Esophagus muscularis mucosa (tissue), 4 donors: ENCODE measurements at places on chromosomes 6 and 20. TPM values are rescaled to one million over a fixed set of nuclear protein-coding genes. Genes with fewer than 3 reads are reported as not detected.

GRCh38 chr20:31712112-31712553 lies 10.5 kb downstream of the BCL2L1 start:
- DNase-seq, result no peak
- peak overlapping the region; percentile 93 for H3K27ac ChIP-seq
- peak overlapping the region; percentile 48 for H3K4me3 ChIP-seq
- H3K4me1 ChIP-seq, result peaks cover 99% of the 10 kb centered on the region

DNA sequence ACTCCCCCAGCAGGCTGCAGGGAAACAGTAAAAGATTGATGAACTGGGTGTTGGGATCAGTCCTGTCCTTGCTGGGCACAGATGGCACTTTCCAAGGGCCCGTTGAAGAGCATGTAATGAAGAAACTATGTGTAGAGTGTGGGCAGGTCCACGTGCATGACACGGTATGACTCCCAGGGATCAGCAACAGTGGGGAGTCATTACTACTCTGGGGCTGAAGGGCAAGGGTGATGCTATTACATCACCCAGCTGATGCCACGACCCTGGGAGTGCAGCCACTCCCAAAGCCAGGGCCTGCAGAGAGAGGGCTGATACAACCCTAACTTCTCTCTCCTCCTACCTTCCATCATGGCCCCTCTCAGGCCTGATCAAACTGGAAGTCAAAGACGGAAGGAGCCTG lies 20.1 kb downstream of the KCNK17 start:
- H3K4me3 ChIP-seq, result no peak overlapping the region
- H3K36me3 ChIP-seq, result no peaks in the 10 kb centered on the region
- no peak for DNase-seq
- no peak overlapping the region for H3K27ac ChIP-seq
- peaks cover 8% of the 10 kb centered on the region for H3K4me1 ChIP-seq
- peaks cover 9% of the 10 kb centered on the region for H3K27me3 ChIP-seq

Gene ALDH5A1
- total RNA-seq, result 3.3 TPM

Gene TSPO2
- total RNA-seq, result not detected

Gene TUBE1
- total RNA-seq, result 20.4 TPM

Gene NMBR
- not detected for total RNA-seq

GRCh38 chr6:138963531-138963930 lies 24.5 kb downstream of the REPS1 start:
- H3K27me3 ChIP-seq, result no peaks in the 10 kb centered on the region
- H3K4me3 ChIP-seq, result no peak overlapping the region
- no peak for DNase-seq
- no peak overlapping the region for H3K27ac ChIP-seq
- peaks cover 11% of the 10 kb centered on the region for H3K4me1 ChIP-seq

- no peak for DNase-seq
- no peak overlapping the region for H3K4me3 ChIP-seq
- no peaks in the 10 kb centered on the region for H3K27me3 ChIP-seq
- peaks cover 10% of the 10 kb centered on the region for H3K36me3 ChIP-seq
Measured at GRCh38 chr6:134028438-134028837, 24.0 kb downstream of the SLC2A12 start.

DNA sequence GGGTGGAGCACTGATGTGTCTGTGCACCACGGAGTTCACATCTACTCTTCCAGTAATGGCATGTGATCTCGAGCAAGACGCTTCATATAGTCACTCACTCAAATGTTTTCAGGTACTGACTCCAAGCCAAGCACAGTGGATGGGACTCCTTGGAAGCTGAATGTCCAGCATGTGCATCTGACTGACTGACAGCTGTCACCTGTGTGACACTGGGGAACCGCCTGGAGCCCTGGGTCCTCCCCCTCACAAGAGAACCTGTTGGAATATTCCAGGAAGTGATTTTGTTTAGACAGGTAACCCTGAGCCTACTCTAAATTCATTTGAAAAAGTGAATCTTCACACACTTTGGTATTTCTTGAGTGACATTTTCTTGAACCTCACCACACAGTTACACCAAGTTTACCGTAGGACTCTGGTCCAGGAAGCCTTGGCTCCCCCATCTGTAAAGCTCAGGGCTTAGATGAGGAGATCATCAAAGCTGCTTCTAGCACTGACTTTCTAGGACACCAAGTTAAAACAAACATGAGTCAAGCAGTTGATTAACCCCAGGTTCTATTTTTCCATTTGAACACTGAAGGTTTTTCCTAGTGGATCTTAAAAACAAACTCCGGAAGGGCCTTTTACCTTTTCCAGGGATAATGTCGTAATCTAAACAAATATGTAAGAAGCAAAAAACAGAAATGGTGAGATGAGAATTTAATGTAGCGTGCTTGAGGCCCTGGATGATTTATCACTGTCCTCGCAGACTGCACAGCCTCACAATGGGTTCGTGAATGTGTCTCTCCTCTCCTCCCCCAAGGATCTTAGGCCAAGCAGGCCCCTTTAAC lies 50.1 kb downstream of the EDN3 start:
- H3K27ac ChIP-seq, result no peak overlapping the region
- DNase-seq, result no peak
- no peak overlapping the region for H3K4me3 ChIP-seq
- no peaks in the 10 kb centered on the region for H3K4me1 ChIP-seq
- no peaks in the 10 kb centered on the region for H3K27me3 ChIP-seq

- H3K27ac ChIP-seq, result no peak overlapping the region
- no peak for DNase-seq
- H3K4me1 ChIP-seq, result no peaks in the 10 kb centered on the region
- H3K27me3 ChIP-seq, result no peaks in the 10 kb centered on the region
Measured at GRCh38 chr20:12482661-12483060, 526.1 kb upstream of the SPTLC3 start.

Gene GATA5
- total RNA-seq, result 0.46 TPM

Gene KHDC1L
- total RNA-seq, result 0.83 TPM

DNA sequence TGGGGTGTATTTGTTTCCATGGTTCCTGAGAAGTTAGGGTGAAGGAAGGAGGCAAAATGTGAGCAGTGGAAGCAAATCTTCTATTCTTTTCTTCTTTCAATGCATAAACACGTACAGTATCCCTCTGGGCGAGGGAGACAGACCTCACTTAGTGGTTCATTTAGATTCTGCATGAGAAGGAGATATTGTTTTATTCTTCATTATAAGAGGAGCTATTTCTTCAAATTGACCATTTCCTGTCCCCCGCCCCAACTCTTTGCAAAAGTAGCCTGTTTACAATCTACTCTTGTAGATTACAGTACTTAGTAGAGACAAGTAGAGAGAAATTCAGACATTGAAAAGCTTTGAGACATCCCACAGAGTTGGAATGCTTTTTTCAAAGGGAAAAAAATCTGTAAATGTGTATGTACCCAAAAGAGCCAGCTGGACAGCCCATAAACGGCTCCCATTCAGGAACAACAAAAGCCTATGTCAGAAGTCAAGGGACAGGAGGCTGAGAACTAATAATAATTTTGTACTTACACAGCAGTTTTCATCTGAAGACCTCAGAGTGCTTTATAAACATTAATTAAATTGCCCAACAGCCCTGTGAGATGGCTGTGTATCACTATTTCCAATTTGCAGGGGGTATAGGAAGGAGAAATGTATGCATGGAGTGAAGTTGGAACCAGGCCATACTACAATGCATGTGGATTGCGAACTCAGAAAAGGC lies 23.9 kb downstream of the CD83 start:
- DNase-seq, result no peak
- no peak overlapping the region for H3K27ac ChIP-seq
- H3K4me1 ChIP-seq, result peaks cover 15% of the 10 kb centered on the region
- H3K36me3 ChIP-seq, result no peaks in the 10 kb centered on the region

Gene MYBL2
- total RNA-seq, result 0.33 TPM

Gene LTB
- total RNA-seq, result 1.5 TPM

DNA sequence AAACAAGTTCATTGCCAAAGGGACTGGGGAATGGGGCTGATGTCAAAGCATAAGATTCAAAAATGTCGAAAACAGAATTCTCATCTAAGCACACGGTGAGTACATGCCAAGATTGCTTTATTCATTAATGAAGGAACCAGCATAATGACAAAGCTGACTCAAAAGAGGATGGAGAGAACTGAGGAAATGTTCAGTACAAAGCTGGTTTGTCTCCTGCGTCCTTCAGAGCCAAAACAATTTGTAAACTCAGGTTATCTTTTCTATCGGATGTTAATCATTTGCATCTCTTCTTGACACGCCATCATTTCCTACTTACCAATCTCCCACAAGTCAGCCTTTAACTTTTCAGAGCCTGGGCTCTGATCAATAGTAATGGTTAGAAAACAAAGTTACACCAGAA lies 195.6 kb upstream of the PMEPA1 start:
- H3K27me3 ChIP-seq, result no peaks in the 10 kb centered on the region
- no peak overlapping the region for H3K27ac ChIP-seq
- no peak for DNase-seq
- no peak overlapping the region for H3K4me3 ChIP-seq

DNA sequence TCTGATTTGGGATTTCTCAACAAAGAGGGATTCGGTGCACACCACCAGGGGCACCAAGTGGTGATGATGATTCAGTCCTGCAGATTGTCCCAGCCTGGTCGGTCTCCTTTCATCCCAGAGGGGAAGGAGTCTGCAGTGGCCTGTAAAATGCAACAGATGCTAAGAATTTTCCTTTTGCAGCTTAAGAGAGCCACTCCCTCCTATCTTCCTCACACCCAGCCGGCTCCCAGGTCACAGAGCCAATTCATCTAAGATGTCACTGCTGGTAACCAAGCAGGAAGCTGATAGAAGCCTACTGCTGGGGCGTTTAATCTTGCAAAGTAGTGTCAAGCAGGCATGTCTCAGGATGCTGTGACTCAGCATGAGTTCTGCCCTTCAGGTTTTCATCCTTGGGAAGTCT lies 203.8 kb upstream of the LRFN2 start:
- no peak overlapping the region for H3K4me3 ChIP-seq
- no peaks in the 10 kb centered on the region for H3K27me3 ChIP-seq
- no peak for DNase-seq
- peaks cover 4% of the 10 kb centered on the region for H3K4me1 ChIP-seq
- H3K36me3 ChIP-seq, result no peaks in the 10 kb centered on the region

DNA sequence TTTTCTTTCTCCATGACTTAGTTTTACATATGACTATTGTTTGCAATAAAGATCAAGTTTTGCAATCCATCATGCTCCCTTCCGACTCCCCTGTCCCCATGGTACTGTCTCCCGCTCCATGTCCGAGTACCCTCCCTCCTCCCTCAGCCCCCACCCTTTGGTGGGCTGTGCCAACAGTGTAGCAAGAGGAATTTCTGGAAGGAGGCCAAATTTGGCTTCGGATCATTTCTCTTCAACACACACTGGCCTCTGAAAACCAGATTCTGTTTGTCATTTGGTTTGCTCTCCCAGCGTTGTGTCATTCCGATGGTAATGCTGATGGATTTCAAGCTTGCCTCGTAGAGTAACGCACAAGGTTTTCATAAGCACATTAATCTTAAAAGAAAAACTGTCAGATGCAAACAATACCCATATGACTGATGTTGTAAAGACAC lies 22.9 kb upstream of the PAX1 start:
- no peak for DNase-seq
- H3K27me3 ChIP-seq, result no peaks in the 10 kb centered on the region
- no peaks in the 10 kb centered on the region for H3K36me3 ChIP-seq
- peaks cover 8% of the 10 kb centered on the region for H3K4me1 ChIP-seq
- no peak overlapping the region for H3K4me3 ChIP-seq

Gene ZNF322
- 15.8 TPM for total RNA-seq

DNA sequence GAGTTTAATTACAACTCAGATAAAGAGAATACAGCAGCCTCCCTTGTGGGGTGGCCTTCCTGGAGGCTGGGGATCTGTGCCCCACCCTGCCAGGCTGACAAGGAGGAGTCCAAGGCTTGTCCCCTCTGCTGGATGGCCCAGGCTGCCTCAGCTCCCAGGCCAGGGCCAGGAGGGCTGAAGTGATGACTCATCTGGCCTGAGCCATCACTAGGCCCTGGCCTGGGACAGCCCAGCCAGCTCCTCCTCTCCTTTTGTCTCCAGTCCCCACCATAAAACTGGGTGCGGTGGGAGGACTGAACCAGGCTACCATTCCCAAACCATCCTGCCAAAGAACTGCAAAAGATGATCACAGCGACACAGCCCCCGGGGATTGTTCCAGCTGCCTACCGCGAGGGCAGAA lies 15.0 kb downstream of the GRM4 start:
- no peak overlapping the region for H3K27ac ChIP-seq
- no peak for DNase-seq
- no peaks in the 10 kb centered on the region for H3K36me3 ChIP-seq
- peaks cover 78% of the 10 kb centered on the region for H3K27me3 ChIP-seq

DNA sequence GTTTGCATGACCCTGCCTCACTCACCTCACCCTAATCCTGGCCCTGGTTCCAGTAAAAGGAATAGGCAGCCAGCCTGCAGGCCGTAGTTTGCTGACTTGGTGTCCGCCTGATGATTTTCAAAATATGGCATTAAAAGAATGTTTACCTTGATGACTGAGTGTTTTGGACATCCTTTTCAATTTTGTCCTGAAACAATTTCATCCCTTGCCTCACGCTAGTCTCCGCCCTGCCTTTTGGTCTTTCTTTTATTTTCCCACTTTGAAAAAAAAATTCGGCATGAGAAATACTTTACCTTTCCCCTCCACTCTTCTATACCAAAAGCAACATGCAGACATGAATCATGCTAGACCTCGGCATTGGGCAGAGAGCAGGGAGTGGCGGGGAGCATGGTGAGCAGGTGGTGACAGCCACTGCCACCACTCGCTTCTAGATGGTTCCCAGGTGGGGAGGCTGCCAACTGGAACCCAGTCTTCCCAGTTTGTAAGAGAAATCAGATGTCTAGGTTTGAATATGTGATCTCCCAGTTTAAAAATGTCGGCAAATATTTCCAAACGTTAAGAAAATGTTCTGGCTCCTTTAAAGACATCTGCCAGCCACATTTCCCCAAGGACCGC lies 9.4 kb downstream of the CD40 start:
- H3K27ac ChIP-seq, result no peak overlapping the region
- peaks cover 13% of the 10 kb centered on the region for H3K4me1 ChIP-seq
- H3K36me3 ChIP-seq, result peaks cover 52% of the 10 kb centered on the region
- DNase-seq, result no peak
- no peak overlapping the region for H3K4me3 ChIP-seq

DNA sequence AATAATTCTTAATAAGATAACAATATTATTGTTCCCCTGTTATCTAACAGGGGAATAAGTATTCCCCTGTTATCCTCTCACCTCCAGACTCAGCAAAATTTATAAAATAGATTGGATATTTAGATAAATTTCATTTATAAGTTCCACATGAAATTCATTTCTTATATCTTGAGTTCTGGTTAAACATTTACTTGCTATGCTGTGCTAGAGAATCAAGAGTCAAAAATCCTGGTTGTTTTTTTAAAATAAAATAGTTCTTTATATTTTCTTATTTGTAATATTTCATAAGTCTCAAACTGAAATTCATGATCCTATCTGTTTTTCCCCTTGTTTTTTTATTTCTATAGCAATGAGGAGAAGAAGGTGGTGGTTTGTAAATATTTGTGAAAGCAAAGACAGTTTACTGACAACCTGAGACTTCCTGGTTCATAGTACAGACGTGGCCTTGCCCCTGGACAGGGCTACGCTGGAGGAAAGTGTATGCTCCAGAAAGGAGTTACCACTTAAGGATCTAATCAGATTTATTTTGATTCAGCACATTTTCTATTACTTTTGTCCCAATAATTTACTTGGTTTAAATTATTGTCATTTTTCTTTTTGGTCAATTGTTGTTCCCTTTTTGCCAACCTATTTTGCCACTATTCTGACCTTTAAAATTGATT lies 37.8 kb upstream of the MARCKS start:
- DNase-seq, result no peak
- no peaks in the 10 kb centered on the region for H3K27me3 ChIP-seq
- no peak overlapping the region for H3K4me3 ChIP-seq

Gene IL20RA
- total RNA-seq, result 5.0 TPM

- no peak overlapping the region for H3K4me3 ChIP-seq
- no peaks in the 10 kb centered on the region for H3K4me1 ChIP-seq
- no peak overlapping the region for H3K27ac ChIP-seq
- H3K36me3 ChIP-seq, result no peaks in the 10 kb centered on the region
- H3K27me3 ChIP-seq, result no peaks in the 10 kb centered on the region
- DNase-seq, result no peak
Measured at GRCh38 chr6:38088829-38089228, 269.3 kb downstream of the ZFAND3 start.
